ENCODE measurements at places on chromosomes 7 and 10.

DNA sequence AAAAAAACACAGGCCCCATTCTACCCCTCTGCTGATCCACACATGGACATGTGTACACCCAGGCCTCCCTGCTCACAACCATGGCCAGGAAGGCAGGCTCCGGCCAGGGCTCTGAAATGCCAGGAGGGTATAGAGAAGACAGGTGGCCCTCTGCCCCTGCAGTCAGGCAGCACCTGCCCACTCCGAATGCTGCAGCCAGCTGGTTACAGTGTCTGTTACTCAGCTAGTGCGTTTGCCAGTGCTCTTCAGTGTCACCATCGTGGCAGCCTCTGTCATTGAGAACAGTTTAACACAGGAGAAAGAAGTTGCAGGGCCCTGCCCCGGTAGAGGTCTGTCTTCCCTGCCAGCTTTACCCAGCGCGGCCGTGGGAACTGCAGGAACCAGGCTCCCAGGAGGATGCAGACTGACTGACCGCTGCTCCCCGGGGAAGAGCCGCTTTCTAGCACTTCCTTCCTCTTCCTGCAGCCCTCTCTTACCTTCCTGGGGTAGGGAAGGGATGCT, 128.8 kb upstream of the FAM20C start:
- DNase-seq, result no peak

DNA sequence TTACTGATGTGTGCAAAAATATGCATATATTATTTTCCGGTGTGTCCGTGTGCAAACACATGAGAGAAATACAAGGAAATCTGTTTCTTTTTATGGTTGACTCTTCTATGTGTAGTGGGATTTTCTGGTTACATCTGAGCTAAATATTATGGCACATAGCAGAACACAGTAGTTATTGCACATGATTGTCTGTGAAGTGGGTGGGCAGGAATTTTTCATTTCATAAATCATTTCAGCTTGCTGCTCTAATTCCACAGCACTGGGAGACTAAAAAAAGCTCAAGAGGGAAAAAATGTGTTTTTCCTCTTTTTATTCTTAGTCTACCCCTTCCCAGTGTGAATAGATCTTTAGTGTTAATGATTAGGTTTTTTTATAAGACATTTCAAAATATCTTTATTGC, 197.9 kb downstream of the MBL2 start:
- no peak for DNase-seq

- DNase-seq, result no peak
These were observed 13.8 kb upstream of the CLIP2 start for GRCh38 chr7:74275401-74275881.

GRCh38 chr10:110074298-110074697, 66.5 kb downstream of the ADD3 start:
- DNase-seq, result no peak

DNA sequence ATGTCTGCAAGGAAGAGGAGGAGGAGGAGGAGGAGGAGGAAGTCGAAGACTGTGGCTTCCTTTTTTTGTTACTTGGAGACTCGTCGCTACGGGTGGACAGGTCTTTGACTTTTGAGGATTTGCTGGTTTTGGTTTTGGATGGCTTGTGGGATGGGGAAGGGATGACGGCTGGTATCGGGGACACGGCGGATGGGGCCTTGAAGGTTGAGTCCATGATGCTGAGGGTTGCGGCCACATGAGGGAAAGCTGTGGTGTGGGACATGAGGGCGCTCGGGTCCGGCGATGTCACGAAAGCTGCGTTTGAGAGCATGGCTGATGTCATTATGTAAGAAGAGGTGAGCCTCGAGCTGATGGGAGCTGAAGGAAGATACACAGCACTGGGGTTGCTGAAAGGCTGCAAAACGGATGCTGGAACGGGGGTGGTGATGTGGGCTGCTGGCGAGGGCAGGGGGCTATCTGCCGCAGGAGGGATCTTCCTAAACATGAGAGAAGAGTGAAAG, 33.1 kb upstream of the EFCAB10 start:
- no peak for DNase-seq

- no peak for DNase-seq
These were observed 16.4 kb upstream of the RUFY2 start for GRCh38 chr10:68423522-68423921.

Data from hepatocyte (in vitro differentiated cells).